ENCODE measurements at places on chromosomes 7 and 10.

DNA sequence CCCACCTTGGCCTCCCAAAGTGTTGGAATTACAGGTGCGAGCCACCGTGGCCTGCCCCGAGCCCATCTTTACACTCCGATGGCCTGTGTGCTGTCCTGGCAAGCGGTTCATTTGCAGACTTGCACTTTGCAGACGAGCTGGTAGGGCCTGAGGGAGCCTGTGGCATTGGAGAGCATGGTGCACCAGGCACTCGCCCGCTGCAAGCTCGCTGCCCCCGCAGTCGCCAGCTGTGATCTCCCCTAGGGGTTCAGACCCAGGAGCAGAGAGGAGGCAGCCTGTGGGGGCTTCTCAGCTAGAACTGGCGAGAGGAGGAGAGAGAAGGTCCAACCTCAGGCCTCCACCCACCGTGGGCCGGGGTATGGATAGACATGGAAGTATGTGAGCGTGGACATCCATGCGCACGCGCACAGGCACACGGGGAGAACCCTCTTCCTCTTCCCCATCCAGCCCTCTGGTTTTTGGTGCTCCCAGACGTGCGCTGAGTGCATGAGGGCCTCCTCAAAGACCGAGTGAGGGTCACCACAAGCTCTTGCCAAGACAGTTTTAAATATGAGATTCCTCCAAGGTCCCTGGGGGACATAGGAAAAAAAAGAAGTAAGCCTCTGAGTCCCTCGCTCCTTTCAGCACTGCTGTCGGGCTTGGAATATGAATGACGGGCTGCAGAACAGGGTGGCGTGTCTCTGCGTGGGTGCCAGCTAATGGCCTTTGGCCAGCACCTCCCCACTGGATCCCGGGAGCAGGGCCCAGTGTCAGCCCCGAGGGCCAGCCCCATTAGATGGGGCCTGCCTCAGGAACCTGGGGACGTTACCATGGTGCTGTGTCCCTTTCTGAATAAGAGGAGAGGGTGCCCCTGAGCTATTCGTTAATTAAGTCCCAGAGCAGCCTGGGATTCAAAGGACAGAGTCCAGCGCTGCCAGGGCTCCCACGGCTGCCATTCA is 15.1 kb upstream of the TTYH3 start:
- peak; percentile 74 for DNase-seq

- no peak for DNase-seq
Measured at GRCh38 chr7:142018154-142018553, 22.5 kb downstream of the MGAM start.

DNA sequence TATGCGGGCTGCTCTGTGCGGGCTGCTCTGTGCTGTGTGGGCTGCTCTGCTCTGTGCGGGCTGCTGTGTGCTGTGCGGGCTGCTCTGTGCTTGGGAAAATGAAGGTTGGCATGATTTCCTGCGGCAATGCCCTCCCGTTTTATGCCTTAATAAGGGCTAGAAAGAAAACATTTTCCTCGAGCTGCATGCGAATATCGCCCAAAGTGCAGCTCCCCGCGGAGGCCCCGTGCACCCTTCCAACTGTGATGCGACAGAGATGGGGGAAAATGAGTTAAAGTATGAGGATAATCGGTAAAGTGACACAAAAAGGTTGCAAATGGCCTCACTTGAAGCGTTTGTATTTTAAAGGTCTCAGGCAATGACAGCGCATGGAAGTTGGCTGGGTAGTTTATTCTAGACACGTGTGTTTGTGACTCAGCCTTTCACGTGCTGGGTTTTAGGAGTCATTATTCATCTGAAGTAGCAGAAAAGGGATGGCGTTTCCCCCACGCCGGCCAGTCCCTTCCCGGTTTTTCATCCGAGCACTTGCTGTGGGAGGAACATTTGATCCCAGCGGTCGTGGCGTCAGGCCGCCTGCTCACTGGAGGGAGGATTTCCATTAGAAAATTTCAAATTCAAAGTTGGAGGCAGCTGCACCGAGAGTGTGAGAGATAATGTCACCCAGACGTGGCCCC is 220.7 kb downstream of the ADARB2 start:
- DNase-seq = no peak

- no peak for DNase-seq
Measured at GRCh38 chr10:107409522-107409921, 245.0 kb upstream of the SORCS1 start.

GRCh38 chr10:72642318-72642717 is 16.4 kb upstream of the MICU1 start:
- DNase-seq = no peak

Measured in NCI-H1092 (cell line).